ENCODE measurements at places on chromosomes 3 and 15. TPM values are rescaled to one million over a fixed set of nuclear protein-coding genes. Genes with fewer than 3 reads are reported as not detected.

Gene EIF4E3
- 1.9 TPM for total RNA-seq

Gene NEK10
- 1.6 TPM for total RNA-seq

Gene ZNF501
- 5.3 TPM for total RNA-seq

Gene ZNF660
- 0.49 TPM for total RNA-seq

Gene SPTSSB
- not detected for total RNA-seq

Gene TRIP4
- total RNA-seq = 8.7 TPM

Gene ISLR2
- not detected for total RNA-seq

Gene GAP43
- total RNA-seq = not detected

Gene ZNF639
- total RNA-seq = 41.2 TPM

Gene CEMIP
- 0.32 TPM for total RNA-seq

Gene CCDC39
- 0.06 TPM for total RNA-seq

Gene PSTPIP1
- not detected for total RNA-seq
